ENCODE measurements at places on chromosomes 7 and 10.
A peak's percentile ranks its signal among the peaks of the same experiment; 100 is the strongest.

DNA sequence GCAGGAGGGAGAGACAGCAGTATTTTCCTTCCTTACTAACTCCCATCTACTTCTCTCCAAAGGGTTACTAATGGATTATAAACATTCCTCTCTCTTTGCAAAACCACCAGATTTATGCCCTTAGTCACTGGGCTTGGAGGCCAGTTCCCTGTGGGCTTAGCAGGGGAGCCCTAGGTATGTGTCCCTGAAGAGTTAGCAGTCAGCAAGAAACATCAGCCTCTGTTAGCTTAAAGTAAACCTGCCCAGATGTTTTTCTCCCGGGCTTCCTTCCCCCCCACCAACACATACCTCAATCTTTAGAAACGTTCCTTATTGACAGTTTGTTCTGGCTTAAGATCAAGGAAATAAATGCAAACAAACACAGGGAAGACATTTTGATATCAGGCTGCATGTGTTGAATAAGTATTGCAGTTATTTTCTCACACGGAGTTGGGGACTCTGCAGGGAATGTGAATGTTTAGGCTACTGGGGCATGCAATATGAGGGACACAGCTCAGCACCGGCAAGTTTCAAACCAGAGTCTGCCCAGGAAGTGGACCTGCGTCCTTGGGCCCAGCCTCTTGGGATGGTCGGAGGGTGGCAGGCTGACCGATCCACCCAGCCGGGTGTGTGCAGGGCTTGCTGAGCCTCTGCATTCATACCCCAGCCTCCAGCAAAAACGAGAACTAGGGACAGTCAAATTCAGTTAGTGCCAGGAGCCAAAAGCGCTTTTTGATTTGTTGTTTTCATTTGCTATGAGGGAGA, 252.0 kb upstream of the GRB10 start:
- peak; percentile 87 for DNase-seq

DNA sequence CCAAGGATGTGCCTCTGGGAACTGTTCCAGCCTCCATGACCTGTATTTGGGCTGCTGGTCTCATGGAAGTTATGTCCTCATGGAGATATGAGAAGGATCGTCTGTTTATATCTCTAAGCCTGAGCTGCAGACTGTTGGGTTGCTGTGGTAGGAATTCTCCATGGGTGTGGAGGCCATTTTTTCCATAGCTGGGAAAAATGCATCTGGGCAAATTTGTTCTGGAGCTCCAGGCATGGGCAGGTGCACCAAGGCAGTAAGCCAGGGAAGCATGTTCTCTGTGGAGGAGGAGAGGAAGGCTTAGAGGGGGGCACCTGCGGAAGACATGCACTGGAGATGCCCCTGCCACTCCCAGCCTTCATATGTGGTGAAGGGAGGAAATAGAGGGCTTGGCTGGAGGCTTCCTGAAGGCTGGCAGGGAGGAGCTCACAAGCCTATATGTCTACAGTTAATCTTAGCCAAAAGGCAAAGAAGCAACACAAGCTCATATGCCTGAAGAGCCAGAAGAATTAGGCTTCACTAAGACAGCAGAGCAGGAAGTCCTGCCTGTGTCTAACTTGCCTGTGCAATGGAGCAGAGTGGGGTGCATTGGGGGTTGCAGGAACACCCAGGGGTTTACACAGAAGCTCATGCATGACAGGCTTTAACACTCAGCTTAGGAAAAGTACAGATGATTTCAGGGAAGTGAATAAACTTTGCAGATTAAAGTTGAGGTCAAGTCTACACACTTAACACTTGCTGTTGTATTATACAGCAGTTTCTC, 35.1 kb upstream of the CXCL12 start:
- DNase-seq, result no peak

- DNase-seq, result no peak
Observed at GRCh38 chr7:1232623-1233332, at the start of gene UNCX. UNCX (plus strand) TSS chr7:1232872; CDS start chr7:1233018, 146 bp downstream.

DNA sequence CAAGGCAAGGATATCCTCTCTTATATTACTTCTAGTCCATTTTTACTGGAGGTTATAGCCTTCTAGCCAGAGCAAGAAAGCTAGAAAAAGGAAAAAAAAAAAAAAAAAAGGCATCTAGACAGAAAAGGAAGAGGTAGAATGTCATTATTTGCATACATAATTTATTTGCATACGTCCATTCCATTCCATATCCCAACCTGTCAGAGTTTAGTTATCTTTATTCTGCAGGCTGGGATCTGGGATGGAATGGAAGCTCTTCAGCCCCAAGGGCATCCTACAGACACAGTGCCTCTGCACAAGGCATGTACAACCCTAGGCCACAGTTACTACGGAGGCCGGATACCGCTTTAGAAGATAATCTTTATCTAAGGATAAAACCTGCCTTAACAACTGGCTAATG, 9.6 kb downstream of the CH25H start:
- DNase-seq, result no peak

DNA sequence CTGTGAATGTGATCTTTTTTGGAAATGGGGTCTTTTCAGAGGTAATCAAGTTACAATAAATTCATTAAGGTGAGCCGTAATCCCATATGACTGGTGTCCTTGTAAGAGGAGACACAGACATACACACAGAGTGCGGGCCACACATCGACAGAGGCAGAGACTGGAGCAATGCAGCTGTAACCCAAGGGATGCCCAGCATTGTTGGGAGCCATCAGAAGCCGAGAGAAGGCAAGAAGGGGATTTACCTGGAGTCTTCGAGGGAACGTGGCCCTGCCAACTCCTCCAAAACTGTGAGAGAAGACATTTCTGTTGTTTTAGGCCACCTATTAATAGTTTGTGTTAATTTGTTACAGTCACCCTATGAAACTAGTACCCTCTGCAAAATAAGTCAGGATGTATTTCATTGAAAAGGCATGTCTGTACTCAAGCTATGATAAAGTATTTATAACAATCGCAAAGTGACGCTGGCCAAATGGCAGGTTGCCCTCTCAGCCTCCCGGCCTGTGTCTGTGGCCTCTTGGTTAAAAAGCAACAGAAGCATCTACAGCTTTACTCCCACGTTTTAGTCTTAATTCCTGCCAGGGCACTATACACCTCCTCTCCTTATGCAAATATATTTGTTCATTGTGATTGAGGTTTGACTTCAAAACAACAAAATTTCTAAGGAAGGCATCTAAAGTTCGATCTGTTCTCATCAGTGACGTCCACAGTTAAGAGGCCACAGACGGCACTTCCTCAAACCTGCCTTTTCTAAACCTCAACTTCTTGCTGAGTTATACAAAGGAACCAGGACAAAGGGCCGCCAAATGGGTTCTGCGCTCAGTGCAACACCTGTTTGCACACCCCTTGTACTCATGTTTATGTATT, 46.8 kb downstream of the HIPK2 start:
- peak; percentile 89 for DNase-seq

GRCh38 chr10:44928462-44928861, 17.3 kb downstream of the TMEM72 start:
- no peak for DNase-seq

- DNase-seq, result peak; percentile 58
Observed at GRCh38 chr7:27032839-27033238, 63.0 kb downstream of the HOXA1 start.

- DNase-seq, result no peak
Observed at GRCh38 chr7:153193144-153193595, 433.6 kb downstream of the ACTR3B start.

DNA sequence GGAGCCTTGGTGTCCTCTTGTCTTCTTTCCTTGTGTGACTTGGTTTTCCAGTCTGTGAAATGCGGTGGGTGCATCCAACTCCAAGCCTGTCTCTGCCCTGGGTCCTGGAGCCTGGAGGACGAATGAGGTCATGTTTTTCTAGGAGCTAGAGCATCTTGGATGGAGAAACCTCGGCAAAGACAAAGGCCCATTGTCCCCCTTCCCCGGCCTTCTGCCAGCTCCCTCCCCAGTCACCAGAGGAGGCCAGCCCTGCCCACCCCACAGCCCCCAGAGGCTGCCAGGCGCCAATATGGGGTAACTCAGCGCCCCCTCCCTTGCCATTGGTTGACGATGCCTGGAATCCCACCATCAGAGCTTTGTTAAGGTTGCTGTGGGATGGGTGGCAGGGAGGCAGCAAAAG, 40.4 kb downstream of the KCTD7 start:
- DNase-seq, result no peak

- peak; percentile 91 for DNase-seq
Observed at GRCh38 chr7:134908289-134908688, 78.0 kb upstream of the AGBL3 start.
